ENCODE measurements at places on chromosomes 2 and 18. TPM values are rescaled to one million over a fixed set of nuclear protein-coding genes. Genes with fewer than 3 reads are reported as not detected.

DNA sequence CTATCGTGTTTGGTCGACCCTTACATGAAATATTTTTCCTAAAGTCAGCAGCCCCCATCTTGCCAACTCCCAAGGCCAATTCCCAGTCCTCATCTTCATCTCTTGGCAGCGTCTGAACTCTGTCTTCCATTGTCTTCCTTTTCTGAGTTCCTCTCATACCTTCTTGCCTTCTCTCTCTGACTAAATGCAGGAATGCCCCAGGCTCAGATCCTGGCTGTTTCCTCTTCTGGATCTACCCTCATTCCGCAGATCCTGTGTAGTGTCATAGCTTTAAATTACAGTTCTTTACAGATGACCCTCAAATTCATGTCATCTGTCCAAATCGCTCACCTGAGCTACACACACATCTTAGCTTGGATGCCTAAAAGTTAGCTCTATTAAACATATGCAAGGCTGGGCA, 94.7 kb downstream of the MMADHC start:
- no peak overlapping the region for H3K4me3 ChIP-seq
- no peaks in the 10 kb centered on the region for H3K27me3 ChIP-seq
- no peaks in the 10 kb centered on the region for H3K36me3 ChIP-seq

- no peaks in the 10 kb centered on the region for H3K27me3 ChIP-seq
- no peaks in the 10 kb centered on the region for H3K36me3 ChIP-seq
- H3K4me1 ChIP-seq: peaks cover 29% of the 10 kb centered on the region
- H3K27ac ChIP-seq: peak within 1 kb of the TSS; percentile 97
Observed at GRCh38 chr2:27071277-27071989, at the start of gene OST4. TSS of gene OST4 (minus strand) at chr2:27071654.

GRCh38 chr2:220586980-220587530, 959.6 kb downstream of the SLC4A3 start:
- no peaks in the 10 kb centered on the region for H3K27me3 ChIP-seq
- H3K4me3 ChIP-seq: no peak overlapping the region
- no peak overlapping the region for H3K27ac ChIP-seq
- no peaks in the 10 kb centered on the region for H3K4me1 ChIP-seq
- no peaks in the 10 kb centered on the region for H3K36me3 ChIP-seq

GRCh38 chr2:55175254-55176093, 56.6 kb downstream of the CLHC1 start:
- no peaks in the 10 kb centered on the region for H3K36me3 ChIP-seq
- H3K4me1 ChIP-seq: no peaks in the 10 kb centered on the region
- no peak overlapping the region for H3K27ac ChIP-seq
- DNase-seq: peak; percentile 40
- no peak overlapping the region for H3K4me3 ChIP-seq

- H3K27me3 ChIP-seq: no peaks in the 10 kb centered on the region
- no peak overlapping the region for H3K4me3 ChIP-seq
- H3K27ac ChIP-seq: no peak overlapping the region
- H3K4me1 ChIP-seq: no peaks in the 10 kb centered on the region
Observed at GRCh38 chr2:106982350-106982749, 96.4 kb upstream of the ST6GAL2 start.

DNA sequence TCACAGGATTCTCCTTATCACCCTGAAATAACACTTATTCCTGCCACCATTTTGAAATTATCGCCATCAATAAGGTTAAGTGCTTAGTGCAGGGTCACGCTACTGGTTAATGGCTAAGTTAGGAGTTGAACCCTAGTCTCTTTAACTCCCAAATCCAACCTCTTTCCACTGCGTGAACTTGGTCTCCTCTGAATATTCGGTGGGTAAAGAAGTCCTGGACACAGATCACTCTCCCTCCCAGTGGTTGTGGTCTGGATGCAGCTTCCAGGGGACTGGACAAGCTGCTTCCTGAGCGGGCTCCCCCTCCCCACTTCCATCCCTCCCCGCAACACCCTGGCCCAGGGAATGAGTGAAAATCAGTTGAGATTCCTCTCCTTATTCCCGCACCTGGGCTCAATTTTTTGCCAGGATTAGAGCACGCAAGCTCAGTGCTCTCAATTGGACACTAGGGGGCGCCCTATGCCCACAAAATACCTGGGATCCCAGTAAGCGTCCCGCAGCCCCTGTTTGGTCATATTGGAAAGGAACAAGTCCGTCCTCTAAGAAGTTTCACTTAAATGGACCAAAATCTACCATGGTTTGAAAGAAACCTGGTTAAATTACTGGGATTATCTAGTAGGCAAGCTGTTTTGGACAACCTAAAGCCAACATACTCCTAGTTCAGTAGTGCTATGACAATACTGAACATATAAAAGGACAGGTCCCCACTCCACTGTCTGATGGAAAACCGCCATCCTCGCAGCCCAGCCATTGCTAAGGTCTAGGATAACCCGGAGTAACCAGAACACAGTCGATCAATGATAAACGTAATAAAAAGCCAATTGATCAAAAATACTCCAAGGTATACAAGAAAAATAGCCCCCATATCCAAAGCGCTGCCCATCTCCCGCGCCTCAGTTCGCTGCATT, 40.4 kb downstream of the DHRS9 start:
- H3K4me3 ChIP-seq: no peak overlapping the region
- no peak overlapping the region for H3K27ac ChIP-seq
- peak; percentile 53 for DNase-seq
- no peaks in the 10 kb centered on the region for H3K36me3 ChIP-seq

- H3K27ac ChIP-seq: no peak overlapping the region
- no peak overlapping the region for H3K4me3 ChIP-seq
- H3K4me1 ChIP-seq: no peaks in the 10 kb centered on the region
- DNase-seq: no peak
- H3K36me3 ChIP-seq: no peaks in the 10 kb centered on the region
Observed at GRCh38 chr2:18903750-18904149, 314.4 kb upstream of the NT5C1B start.

DNA sequence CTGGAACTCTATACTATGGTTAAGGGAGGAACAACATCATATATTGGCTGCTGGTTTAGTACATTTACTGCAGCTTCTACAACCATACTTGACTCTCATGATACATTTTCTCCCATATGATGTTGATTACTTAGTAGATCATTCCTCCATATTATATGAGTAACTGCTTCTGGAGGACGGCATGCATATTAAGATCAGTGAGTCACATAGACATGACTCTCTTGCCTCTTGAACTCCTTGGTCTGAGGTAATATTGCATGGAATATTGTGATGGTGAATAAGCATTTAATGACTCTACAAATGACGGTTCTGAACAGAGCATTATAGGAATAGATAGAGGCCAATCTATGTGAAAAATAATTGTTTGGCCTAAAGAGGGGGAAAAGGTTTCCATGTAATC, 418.8 kb upstream of the SPHKAP start:
- H3K27ac ChIP-seq: no peak overlapping the region
- no peaks in the 10 kb centered on the region for H3K27me3 ChIP-seq
- H3K4me1 ChIP-seq: no peaks in the 10 kb centered on the region

DNA sequence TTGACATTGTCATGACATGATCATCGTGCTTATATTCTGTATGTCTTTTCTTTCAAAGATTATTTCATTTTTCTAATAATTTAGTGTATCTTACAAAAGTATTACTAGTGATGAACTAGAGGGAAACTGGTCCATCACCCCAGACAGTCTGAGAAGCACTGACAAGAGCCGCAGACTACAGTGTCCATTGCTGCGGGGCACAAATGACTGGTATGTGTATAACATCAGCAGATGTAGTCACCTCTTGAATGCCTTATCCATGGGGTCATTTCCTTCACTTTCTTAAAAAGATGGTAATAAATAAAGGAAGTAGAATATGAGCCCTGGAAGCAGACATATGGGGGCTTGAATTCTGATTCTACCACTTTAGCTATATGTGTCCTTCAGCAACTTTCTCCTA, 29.6 kb downstream of the NEMP2 start:
- H3K27ac ChIP-seq: no peak overlapping the region
- H3K27me3 ChIP-seq: no peaks in the 10 kb centered on the region
- DNase-seq: no peak
- H3K4me1 ChIP-seq: no peaks in the 10 kb centered on the region

GRCh38 chr2:160621748-160622147, 128.1 kb upstream of the RBMS1 start:
- H3K36me3 ChIP-seq: no peaks in the 10 kb centered on the region
- H3K27me3 ChIP-seq: no peaks in the 10 kb centered on the region
- no peak overlapping the region for H3K27ac ChIP-seq
- H3K4me3 ChIP-seq: no peak overlapping the region
- no peaks in the 10 kb centered on the region for H3K4me1 ChIP-seq
- no peak for DNase-seq

DNA sequence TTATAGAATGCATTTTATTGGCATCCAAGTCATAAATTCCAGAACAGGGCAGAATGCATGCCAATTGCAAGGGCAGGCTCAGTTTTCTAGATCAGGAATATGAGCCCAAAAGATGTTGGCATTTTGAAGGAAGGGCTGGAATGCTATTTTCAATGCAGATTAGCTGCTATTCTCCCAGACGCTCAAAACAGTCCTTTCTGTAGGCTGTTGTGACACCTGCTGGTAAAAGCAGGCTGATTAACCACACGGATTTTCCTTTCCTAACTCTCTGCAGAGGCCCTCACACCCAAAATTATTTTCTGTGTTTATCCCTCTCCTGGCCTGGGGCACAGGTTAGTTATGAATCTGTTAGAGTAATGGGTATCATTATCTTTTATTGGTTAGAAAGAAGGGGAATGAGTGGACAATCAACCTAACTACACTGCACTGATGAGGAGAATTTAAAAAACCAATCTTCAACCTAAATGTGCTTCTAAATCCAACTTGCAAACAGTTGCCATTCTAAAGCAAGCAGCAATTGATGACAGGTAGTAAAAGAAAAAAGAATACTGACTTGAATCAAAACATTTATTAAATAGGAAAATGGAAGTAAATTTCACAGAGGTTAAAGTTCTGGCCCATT, 94.0 kb downstream of the PLA2R1 start:
- H3K36me3 ChIP-seq: no peaks in the 10 kb centered on the region
- DNase-seq: peak; percentile 8
- H3K4me3 ChIP-seq: no peak overlapping the region
- no peaks in the 10 kb centered on the region for H3K4me1 ChIP-seq
- no peak overlapping the region for H3K27ac ChIP-seq

- no peaks in the 10 kb centered on the region for H3K27me3 ChIP-seq
- no peaks in the 10 kb centered on the region for H3K4me1 ChIP-seq
- H3K36me3 ChIP-seq: no peaks in the 10 kb centered on the region
- H3K27ac ChIP-seq: no peak overlapping the region
Observed at GRCh38 chr2:142714600-142714999, 162.9 kb upstream of the KYNU start.

- no peaks in the 10 kb centered on the region for H3K36me3 ChIP-seq
- no peaks in the 10 kb centered on the region for H3K27me3 ChIP-seq
- H3K4me1 ChIP-seq: peaks cover 28% of the 10 kb centered on the region
- H3K4me3 ChIP-seq: no peak overlapping the region
- H3K27ac ChIP-seq: no peak overlapping the region
- no peak for DNase-seq
Observed at GRCh38 chr2:241841181-241842066, 17.3 kb downstream of the PDCD1 start.

DNA sequence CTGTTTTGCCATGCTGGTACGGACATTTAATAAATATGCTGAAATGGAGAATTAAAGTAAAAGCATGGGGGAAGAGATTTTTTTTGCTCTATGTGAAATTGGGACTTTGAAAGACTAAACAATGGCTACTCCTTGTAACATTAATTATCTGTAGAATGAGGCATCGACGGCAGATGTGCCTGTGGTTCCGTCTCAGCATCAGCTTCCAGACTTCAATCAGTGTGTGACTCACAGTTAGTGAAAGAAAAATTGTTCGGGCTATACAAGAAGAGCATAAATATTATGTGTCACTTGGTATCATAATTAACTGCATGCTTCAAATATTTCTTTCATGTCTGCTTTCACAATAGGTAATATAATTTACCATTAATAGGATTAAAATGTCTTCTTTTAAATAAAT, 117.0 kb upstream of the SMIM21 start:
- H3K4me1 ChIP-seq: no peaks in the 10 kb centered on the region
- no peaks in the 10 kb centered on the region for H3K27me3 ChIP-seq
- no peak overlapping the region for H3K4me3 ChIP-seq
- H3K36me3 ChIP-seq: no peaks in the 10 kb centered on the region
- DNase-seq: no peak

The PPP1CB gene
- total RNA-seq: 223 TPM

The ASPRV1 gene
- total RNA-seq: 2.3 TPM

The EN1 gene
- not detected for total RNA-seq
